ENCODE measurements at places on chromosomes 3 and 15. TPM values are rescaled to one million over a fixed set of nuclear protein-coding genes. Genes with fewer than 3 reads are reported as not detected.

Gene NOX5
- 0.91 TPM for total RNA-seq

Gene ACKR2
- 0.76 TPM for total RNA-seq

- peaks cover 59% of the 10 kb centered on the region for H3K27me3 ChIP-seq
- H3K4me1 ChIP-seq: no peaks in the 10 kb centered on the region
- H3K4me3 ChIP-seq: no peak overlapping the region
- DNase-seq: no peak
- no peak overlapping the region for H3K27ac ChIP-seq
Observed at GRCh38 chr3:181292984-181293383, 303.4 kb upstream of the DNAJC19 start.

GRCh38 chr15:78726870-78727551 lies 84.3 kb downstream of the ADAMTS7 start:
- DNase-seq: peak; percentile 70
- H3K4me3 ChIP-seq: no peak overlapping the region
- H3K27ac ChIP-seq: no peak overlapping the region
- no peaks in the 10 kb centered on the region for H3K36me3 ChIP-seq
- H3K27me3 ChIP-seq: no peaks in the 10 kb centered on the region
